ENCODE measurements at places on chromosomes 6 and 20.

DNA sequence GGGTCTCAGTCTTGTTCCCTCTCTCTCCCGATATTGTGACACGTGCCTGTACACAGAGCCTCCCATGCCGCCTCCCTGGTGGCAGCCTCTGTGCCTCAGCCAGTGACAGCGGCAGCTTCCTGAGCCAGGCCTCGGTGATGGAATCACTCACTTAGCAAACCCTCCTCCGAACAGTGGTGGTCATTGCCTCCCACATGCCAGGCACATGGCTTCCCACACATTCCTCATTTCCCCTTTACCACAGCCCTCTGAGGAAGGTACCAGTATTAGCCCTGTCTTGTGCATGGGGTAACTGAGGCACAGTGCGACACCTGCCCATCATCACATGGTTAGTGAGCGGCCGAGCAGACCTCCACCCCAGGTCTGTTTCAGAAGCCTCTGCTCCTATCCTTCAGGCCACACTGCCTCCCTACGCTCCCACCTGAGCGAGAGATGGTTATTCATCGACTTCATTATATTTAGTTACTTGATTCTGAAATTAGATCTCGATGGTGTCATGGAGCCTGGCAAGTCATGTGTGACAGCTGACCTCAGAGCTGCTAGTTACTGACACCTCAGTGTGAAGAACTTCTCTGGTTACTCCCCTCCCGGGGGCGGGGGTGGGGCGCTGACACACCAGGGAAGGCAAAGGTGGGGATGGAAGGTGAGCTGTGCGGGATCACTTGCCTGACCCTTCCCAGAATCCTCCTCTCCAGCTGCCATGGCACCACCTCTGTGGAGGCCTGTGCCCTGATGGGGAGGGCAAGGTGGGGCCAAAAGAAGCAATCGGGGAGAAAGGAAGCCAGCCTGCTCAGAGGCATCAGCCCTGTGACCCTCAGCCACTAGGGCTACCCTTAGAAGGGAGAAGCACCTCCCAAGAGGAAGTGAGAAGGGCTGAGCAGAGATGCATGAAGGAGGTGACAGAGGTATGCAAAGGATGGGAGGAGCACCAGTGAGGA is 17.9 kb downstream of the MDGA1 start:
- no peak for DNase-seq

GRCh38 chr6:150191809-150192208 is 49.0 kb downstream of the PPP1R14C start:
- no peak for DNase-seq

GRCh38 chr6:145506565-145506964 is 228.8 kb downstream of the EPM2A start:
- DNase-seq = no peak

GRCh38 chr6:93858213-93858612 is 438.9 kb upstream of the EPHA7 start:
- no peak for DNase-seq

- no peak for DNase-seq
These were observed 19.1 kb upstream of the IRF4 start for GRCh38 chr6:372336-372911.

GRCh38 chr20:1266167-1266973 is at the start of gene SNPH:
Gene SNPH, plus strand, starts transcription at chr20:1266294. Its CDS starts 29,946 bp downstream, at chr20:1296240.
- peak; percentile 54 for DNase-seq

DNA sequence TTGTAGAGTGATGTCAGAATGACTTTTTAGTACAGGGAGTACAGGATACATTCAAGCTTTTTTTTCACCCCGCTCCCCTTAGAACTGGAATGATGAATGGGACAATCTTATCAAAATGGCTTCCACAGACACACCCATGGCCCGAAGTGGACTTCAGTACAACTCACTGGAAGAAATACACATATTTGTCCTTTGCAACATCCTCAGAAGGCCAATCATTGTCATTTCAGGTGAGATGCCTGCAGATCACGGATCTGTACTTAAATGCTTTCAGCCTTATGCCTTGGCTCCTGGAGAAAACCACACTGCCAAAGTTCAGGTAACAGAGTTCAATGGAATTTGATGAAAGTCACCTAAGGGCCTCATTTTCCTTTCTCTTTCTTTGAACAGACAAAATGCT is 8.5 kb downstream of the TNFAIP3 start:
- no peak for DNase-seq

DNA sequence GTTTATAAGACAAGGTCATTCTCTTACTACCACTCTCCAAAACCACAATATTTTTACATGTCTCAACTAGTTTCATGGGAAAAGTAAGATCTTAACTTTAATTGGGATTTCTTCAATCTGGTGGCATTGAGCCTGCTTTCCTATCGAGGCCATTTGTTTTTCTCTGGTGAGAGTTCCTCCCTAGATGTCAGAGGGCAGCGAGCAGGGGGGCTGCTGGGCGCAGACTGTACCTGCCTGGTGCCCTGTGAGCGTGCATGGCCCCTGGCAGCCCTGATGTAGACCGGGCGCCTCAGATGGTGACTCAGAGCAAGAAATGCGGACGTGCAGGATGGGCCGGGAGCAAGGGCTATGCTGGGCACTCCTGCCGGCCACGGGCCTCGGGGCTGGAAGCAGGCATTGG is 27.2 kb downstream of the ERMARD start:
- no peak for DNase-seq

GRCh38 chr6:123323452-123324329 is 313.1 kb downstream of the TRDN start:
- DNase-seq = no peak

- DNase-seq = no peak
These were observed 73.7 kb upstream of the ESR1 start for GRCh38 chr6:151733680-151734320.

DNA sequence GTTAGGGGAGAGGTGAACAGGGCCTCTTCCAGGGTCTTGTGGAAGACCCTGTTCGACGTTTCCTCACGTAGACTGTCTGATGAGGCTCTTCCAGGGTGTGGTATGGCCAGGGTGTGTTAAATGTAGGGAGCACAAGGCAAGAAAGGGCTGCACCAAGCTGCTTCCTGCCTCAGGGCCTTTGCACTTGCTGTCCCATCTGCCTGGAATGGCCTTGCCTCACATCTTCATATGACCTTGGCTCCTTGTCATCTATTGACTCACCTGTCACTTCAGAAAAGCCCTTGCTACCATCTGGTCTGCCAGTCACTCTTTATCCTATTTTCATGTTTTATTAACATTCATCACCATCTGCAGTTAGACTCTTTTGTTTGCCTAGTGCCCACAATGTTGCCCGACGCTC is 31.0 kb downstream of the E2F3 start:
- DNase-seq = no peak

- DNase-seq = no peak
These were observed 67.3 kb downstream of the MDGA1 start for GRCh38 chr6:37630281-37630799.

GRCh38 chr6:1144842-1145767 is 166.8 kb upstream of the FOXQ1 start:
- DNase-seq = no peak

GRCh38 chr20:9172851-9173250 is 104.0 kb downstream of the PLCB4 start:
- DNase-seq = no peak

DNA sequence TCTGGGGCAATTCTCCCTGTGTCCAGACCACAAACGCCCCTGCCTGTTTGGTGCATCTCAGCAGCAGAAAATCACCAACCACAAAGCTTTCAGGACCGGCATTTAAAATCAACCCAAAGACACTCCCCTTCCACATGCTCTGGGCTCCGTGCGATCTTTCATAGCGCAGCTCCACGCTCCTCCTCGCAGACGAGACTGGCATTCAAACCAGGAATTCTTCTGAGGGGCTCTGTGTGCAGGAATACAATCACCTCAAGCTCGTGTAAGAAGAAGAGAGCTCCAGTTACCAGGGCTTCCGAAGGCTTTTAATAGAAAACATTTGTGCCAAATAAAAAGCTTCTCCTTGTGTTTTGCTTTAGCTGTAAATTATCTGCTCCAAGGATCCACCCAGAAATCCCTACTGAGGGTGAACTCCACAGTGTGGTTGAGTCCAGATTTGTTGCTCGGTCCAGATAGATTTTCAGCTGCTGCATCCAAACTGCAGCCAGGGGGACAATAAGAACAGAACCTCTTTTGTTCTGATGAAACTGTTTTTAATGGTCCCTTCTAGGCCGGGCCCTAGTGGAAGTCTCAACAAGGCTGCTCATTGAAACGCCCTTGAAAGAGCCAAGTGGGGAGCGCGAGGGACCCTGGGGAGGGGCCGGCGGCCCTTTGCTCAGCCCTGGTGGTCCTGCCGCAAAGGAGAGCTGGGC is 16.4 kb upstream of the BMP7 start:
- DNase-seq = no peak

GRCh38 chr20:62620625-62621024 is 21.7 kb upstream of the SLCO4A1 start:
- DNase-seq = no peak

- DNase-seq = no peak
These were observed 14.9 kb downstream of the ZBTB2 start for GRCh38 chr6:151376440-151376839.

- DNase-seq = no peak
These were observed 65.2 kb upstream of the ADGRF4 start for GRCh38 chr6:47633141-47633540.

DNA sequence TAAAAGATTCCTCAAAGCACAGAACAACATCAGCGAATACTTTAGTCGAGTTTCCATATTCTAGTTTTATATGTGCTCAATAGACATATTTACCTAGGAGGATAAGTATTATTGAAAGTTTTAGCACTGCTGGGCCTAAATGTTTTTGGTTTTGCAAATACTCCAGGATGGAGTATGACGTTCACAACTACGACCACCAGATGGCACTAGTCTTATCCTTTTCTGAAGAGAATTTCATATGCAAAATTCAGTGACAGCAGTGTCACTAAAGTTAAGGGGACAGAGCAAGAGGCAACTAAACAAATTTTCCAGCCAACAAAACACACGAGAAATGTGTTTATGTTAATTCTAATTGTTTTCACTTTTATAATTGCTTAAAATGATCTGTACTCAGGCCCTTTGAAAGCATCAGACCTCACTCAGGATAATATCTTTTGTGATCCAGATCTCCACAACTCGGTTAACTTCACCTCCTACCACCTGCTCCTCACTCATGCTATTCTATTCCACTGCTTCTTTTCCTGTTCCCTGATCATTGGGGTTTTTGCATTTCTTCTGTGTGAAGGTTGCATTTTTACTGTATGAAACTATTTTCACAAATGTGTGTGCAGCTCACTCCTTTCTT is 220.8 kb downstream of the TRDN start:
- no peak for DNase-seq

DNA sequence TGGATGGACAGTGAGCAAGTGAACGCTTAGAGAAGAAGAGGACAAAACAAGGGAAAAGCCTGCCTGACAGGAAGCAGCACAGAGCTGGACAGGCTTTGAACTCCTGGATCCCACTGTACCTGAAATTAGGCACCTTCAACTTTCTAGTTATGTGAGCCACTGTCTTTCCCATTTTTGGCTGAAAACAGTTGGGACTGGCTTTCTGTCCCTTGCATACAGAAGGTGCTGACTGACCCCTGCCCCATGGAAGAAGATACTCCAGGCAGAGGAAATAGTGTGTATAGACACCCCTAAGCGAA is 122.8 kb downstream of the CEBPB start:
- no peak for DNase-seq

- no peak for DNase-seq
These were observed 12.5 kb upstream of the TMEM242 start for GRCh38 chr6:157335829-157336228.

DNA sequence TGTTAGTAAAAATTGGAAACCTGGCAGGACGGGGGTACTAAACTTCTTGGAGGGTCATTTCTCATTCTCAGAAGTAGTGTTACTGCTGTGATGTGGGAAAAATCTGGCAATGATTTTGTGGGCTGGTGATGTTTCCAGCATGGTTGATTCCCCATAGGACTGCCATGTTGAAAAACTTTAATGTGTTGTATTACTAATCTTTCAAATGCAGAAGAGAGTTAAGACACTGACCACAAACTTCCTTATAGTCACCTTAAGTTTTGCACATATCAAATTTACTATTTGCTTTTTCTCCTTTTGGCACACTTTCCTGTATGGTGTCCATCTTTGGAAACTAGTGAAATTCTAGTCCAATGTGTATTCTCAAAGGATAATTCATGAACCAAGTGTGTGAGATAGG is 236.2 kb upstream of the TAB2 start:
- DNase-seq = no peak

DNA sequence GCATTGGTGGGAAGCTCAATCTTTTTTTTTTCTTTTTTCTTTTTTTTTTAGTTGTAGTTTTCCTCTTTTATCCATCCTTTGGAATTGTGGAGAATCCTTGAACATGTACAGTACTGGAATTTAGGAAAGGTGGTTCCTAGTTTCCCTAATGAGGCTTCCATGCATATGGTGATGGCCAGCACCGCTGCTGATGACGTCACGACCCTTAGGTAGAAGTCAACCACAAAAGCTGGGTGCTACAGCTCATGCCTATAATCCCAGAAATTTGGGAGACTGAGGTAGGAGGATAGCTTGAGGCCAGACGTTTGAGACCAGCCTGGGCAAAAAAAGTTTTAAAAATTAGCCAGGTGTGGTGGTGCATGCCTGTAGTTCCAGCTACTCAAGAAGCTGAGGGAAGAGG is 79.3 kb upstream of the SOX4 start:
- DNase-seq = no peak

DNA sequence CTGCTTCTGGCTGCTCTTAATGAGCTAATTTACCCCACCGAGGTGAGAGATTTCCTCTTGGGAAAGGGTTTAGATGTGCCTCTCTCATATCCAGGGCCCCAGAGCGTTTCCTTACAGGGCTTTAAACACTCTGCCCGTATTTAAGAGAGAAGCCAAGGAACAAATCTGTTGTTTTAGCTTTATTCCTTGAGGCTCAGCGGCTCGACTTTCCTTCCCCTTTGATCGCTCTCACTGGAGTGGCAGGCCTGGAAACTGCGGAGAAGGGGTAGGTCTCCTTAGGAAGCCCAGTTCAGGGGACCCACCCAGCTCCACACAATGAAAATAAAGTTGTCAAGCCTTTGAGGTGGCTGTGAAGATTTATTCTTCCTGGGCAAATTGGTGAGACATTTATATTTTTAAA is 132.0 kb upstream of the JAG1 start:
- DNase-seq = no peak

DNA sequence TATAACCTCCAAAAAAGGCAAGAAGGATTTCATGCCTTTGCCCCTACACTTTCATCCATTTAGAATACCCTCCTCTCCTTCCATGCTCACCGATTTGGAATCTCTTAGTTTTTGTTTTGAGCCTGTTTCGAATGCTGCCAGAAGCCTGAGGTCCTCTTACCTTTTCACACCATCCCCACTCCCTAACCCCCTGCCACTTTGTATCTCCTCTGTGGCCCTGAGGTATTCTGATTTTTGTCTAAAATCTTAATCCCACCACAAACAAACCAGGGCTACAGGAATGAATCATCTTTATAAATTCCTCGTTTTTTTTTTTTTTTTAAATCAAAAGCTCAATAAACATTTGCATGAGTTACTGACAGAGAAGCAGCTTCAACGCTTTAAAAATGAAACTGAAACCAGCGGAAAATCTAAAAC is 1.6 kb upstream of the RPS12 start:
- no peak for DNase-seq

GRCh38 chr6:22892452-22892851 is 323.1 kb downstream of the HDGFL1 start:
- DNase-seq = no peak

- DNase-seq = no peak
These were observed 198.5 kb downstream of the ADGRG6 start for GRCh38 chr6:142500250-142500786.

GRCh38 chr6:13470238-13471140 is 16.9 kb downstream of the GFOD1 start:
- DNase-seq = no peak

Measured in activated CD4-positive, CD25-positive, alpha-beta regulatory T cell (primary cell).